Inflammatory macrophage treated with lipopolysaccharide for 1 hour (primary cell): ENCODE measurements at places on chromosomes 1 and 21.

GRCh38 chr21:10272216-10272615 is 249.2 kb upstream of the TPTE start:
- peak; percentile 30 for DNase-seq

DNA sequence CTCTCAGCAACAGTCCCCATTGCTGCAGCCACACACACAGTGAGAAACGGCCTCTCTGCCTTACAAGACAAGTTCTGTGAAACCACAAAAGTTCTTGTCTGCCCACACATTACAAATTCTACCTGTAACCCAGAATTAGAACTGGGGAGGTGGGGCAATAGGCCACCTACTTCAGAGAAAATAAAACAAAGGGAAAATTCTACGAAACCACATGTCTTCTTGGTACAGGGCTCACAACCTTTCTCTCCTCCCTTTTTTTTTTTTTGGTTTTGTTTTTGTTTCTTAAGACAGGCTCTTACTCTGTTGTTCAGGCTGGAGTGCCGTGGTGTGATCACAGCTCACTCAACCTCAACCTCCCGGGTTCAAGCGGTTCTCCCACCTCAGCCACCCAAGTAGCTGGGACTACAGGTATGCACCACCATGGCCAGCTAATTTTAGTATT is 30.2 kb downstream of the LPAR3 start:
- no peak for DNase-seq

- DNase-seq, result no peak
Measured at GRCh38 chr1:223276029-223276428, 87.9 kb downstream of the SUSD4 start.

DNA sequence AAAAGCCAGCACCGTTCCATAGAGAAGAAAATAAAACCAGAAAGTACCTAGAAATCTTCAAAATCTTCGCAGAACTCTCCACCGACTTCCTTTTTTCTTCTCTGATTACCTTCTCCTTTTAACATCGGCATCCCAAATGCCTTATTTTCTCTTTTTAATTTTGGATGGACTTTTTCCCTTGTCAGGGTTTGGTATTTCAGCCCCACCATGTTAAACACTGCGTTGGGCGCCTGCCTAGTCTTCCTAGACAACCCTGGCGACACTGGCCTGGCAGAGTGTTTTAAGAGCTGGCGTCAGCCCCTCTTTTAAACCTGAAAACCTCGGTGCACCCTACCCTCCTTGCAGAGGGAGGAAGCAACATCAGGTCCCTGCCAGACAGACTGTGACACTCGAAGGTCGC is 66.0 kb upstream of the EFHD2 start:
- no peak for DNase-seq

GRCh38 chr1:24383381-24383940 is 30.1 kb downstream of the STPG1 start:
- no peak for DNase-seq

DNA sequence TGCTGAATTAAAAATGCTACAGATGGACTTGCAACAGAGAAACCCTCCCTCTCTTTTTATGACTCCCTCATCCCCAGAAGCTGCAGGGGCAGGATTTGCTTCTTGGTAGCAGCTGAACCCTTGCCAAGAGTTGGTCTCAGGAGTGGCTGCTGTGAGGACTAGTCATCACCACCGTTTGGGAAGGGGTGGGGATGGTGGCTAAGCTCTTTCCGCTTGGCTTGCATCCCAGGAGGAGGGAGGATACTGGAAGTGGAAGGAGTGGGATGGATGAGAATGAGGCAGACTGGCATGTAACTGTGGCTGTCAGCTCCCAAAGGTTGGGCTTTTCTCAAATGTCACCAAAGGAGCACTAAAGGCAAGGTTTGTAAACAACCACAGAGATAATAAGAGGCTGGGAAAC is 50.8 kb upstream of the COL24A1 start:
- no peak for DNase-seq

- no peak for DNase-seq
Measured at GRCh38 chr1:119682141-119682540, 29.6 kb upstream of the PHGDH start.

DNA sequence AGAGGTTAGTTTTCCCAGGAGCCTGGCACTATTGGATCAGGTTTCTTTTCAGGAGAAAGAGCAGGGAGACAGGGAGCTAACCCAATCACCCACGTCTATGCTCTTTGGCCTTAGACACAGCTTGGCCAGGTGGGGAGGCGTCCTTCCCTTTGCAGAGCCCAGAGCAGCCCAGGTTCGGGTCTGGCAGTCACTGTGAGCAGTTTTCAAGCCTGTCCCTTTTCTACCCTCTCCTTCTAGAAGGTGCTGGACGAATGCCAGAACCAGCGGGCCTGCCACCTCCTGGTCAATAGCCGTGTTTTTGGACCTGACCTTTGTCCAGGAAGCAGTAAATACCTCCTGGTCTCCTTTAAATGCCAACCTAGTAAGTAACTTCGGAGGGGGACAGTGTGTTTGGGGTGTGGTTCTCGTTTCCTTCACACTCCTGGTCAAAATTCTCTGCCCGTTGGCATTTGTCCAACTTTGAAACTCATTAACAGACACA is 44.9 kb downstream of the EVA1C start:
- DNase-seq, result no peak

- no peak for DNase-seq
Measured at GRCh38 chr1:176950736-176951324, 213.7 kb downstream of the ASTN1 start.

DNA sequence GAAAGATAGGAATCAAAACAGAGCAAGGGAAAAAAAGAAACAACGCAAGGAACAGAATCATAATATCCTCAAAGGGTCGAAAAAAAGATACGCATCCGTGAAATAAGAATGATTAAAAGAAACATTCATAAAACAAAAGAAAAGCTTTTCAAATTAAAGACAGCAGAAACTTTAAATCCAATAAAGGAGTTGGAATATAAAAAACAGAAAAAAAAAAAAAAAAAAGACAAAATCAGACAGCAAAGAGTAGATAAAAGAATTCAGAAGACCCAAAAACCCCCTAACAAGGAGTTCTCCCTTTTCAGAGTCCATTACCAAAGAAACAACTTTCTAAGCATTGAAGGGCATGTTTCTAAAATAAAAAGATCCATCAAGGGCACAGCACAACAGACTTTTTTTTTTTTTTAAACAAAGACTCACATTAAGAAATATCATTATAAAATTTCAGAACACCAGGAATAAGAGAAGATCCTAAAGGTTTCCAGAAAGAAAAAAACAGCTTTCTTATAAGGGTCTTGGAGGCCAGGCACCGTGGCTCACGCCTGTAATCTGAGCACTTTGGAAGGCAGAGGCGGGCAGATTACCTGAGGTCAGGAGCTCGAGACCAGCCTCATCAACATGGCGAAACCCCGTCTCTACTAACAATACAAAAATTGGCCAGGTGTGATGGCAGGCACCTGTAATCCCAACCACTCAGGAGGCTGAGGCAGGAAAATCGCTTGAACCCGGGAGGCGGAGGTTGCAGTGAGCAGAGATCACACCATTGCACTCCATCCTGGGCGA is 44.7 kb downstream of the ENAH start:
- no peak for DNase-seq

DNA sequence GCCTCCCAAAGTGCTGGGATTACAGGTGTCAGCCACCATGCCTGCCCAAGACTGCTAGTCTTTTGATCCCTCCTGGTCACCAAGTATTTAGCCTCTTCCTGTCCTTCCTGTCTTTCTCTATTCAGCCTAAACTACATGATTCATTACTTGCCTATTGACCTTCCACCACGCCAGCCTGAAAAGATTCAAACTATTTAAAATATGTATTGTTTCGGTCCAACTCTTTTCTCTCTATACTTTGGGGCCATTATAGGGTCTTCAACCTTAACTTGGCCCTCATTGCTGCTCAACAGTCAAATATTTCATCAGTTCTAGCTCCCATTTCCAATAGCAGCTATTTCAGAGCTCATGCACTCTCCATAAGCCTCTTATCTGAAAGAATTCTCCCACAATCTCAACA is 153.0 kb downstream of the TNFSF18 start:
- DNase-seq, result no peak

- peak; percentile 3 for DNase-seq
Measured at GRCh38 chr1:210446479-210446878, 117.8 kb downstream of the HHAT start.
